CD4-positive, alpha-beta T cell treated with Interleukin-4 for 1 hour (primary cell): ENCODE measurements at places on chromosomes 5 and 9.

DNA sequence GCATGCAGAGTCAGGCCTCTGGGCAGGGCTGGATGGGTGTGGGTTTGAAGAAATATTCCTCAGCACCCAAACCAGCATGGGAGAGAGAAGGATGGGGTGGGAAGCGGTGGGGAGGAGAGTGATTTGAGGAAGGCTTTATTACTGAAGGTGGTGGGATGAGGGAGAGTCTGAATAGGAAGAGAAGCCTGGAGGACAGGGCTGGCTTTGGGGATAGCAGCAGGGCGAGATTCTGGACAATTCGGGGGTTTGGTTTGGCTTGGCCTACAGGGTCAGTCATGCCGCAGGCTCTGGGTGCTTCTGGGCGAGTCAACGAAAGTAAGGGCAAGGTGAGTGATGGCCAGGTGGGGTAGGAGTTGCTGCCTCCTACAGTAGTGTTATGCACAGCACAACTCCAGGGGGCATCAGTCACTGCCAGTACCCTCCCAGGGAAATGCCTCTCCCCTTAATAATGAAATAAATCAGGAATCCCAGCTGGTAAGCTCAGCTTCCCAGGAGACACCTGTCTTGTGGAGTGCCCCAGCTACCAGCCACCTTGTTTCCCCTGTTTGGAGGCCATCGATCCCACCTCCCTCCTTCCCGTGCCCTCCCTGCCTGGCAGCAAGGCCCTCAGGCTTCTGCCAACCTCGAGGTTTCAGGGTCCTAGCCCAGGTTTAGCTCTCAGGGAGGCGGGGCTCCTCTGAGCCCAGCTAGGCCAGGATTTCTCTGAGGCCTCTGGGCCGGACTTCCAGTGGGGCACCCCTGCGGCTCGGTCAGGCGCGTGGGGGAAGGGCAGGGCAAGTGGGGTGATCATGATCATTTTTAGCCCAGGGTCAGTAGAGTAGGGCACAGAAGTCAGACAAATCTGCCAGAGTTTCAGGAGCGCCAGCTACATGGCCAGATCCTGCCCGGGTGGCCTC, 741 bp upstream of the NKX2-5 start:
- DNase-seq: no peak

DNA sequence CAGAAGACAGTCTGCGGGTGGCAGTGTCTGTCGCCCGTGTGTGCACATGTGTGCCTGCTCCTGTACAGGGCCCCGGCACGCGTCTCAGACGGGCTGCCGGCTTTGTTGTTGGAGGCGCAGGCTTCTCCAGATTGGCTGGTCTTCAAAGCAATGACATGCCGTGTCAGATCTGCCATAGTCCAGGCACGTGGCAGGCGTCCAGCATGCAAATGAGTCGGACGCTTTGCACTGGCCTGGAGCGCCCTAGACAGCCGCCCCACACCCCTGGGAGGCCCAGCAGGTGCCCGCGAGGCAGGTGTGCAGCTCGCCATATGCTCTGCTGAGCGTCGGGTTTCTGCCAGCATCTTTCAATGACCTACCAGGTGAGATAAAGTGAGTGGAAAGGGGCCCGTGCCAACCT, 71.5 kb downstream of the GADD45G start:
- no peak for DNase-seq

DNA sequence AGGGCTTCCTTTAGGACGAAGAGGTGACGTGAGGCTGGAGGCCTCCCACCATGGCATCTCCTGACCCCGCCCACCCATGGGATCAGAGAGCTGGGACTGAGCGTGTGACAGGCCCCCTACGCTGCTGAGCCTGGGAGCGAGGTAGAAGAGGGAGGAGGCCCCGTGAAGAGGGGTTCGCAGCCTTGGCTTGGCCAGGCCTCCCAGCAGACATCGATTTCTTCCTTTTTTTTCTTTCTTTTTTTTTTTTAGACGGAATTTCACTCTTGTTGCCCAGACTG, 39.5 kb downstream of the PTGES start:
- DNase-seq: no peak

- DNase-seq: peak; percentile 93
Measured at GRCh38 chr5:177455661-177456590, 9.3 kb downstream of the PRR7 start.

- no peak for DNase-seq
Measured at GRCh38 chr9:8486095-8486494, 686.5 kb upstream of the DMAC1 start.

DNA sequence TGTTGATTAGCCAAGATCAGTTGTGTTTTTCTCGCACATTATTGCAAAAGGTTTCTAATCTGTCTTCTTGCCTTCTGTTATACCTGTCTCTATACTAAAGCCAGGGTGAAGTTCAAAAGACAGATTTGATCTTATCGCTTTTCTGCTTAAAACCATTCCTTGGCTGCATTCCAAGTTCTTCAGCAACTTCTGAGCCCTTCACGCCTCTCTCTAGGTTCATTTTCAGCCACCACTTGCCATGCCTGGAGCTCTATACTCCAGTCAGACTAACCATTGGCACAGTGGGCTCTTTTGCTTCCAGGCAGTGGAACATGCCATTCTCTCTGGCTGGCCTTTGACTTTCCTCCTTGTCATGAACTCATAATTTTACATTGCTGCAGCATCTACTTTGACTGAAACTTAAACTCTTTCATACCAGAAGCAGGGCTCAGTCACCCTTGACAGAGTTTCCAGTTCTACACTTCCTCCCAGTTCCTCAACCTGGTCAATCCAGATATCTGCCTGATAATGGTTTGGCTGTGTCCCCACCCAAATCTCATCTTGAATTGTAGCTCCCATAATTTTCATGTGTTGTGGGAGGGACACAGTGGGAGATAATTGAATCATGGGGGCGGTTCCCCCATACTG, 114.4 kb downstream of the SLC12A2 start:
- DNase-seq: peak; percentile 63

GRCh38 chr5:59722874-59723273, 170.7 kb downstream of the PDE4D start:
- DNase-seq: no peak

GRCh38 chr5:53164478-53165165, 55.1 kb upstream of the MOCS2 start:
- DNase-seq: no peak

DNA sequence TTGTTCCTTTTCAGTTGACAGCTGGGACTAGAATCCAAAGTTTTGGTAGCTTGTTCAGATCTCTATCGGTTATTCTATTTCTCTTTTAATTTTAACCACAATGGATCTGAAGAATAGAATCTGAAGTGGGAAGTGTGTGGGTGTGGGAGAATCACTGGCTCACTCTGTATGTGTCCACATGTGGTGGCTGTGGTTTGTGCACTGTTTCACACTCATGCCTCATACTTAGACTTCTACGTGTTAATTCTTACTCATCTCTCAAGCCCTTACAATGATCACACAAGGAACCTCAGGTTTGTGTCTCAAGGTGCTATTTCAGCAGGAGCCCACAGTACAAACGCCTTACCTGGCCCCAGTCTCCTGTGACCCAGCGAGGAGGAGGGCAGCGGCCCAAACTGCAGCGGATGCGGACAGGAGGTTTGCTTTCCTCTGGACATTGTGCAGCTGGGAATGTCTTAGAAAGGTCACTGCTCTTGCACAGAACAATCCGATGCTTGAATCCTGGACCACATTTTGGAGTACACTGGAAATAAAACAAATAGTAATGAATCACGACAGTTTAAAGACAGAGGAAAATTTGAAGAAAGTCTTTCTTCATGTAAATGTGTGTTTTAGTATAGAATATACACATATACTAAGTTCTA, 309.1 kb downstream of the ADAMTS6 start:
- no peak for DNase-seq

- peak; percentile 29 for DNase-seq
Measured at GRCh38 chr5:145984072-145984471, 47.7 kb downstream of the SH3RF2 start.

GRCh38 chr9:120183615-120184014, 396.4 kb downstream of the CDK5RAP2 start:
- no peak for DNase-seq

DNA sequence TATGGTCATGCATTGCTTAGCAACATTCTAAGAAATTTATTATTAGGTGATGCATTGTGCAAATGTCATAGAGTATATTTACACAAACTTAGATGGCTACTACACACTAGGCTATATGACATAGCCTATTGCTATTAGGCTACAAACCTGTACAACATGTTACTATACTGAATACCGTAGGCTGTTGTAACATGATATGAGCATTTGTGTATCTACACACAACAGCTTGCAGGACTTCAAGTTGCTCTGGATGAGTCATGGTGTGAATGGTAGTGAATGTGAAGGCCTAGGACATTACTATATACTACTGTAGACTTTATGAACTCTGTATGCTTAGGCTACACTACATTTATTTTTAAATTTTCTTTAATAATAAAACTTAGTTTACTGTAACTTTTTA, 107.2 kb upstream of the MAMDC2 start:
- DNase-seq: no peak

- no peak for DNase-seq
Measured at GRCh38 chr5:59342181-59342580, 551.3 kb downstream of the PDE4D start.

- no peak for DNase-seq
Measured at GRCh38 chr9:25994605-25995004, 316.4 kb upstream of the TUSC1 start.

DNA sequence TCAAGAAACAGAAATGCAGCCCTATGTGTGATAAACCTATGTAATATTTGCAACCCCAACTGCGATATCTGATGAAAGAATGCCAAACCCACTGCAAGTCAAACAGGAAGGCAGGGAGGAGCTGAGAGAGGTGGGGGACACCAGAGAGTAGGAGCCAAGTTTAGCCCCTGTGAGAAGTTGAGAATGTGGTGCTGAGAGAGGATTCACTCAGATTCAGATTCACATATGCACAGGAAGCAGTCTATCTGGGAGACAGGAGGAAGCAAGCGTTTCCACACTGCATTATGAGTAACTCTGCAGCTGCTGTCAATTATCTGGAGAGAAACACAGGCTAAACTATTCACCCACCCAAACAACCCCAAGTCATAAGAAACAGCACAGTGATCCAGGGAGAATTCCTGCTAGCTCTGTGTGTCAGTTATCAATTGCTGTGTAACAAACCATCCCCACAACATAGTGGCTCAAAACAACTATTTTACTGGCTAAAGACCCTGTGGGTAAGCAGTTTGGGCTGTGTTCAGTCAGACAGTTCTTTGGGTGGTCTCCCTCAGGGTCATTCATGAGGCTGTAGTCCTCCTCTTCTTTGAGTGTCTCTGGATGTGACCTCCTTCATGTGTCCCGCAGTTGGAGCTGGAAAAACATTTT, 161.9 kb upstream of the RAI14 start:
- DNase-seq: no peak

DNA sequence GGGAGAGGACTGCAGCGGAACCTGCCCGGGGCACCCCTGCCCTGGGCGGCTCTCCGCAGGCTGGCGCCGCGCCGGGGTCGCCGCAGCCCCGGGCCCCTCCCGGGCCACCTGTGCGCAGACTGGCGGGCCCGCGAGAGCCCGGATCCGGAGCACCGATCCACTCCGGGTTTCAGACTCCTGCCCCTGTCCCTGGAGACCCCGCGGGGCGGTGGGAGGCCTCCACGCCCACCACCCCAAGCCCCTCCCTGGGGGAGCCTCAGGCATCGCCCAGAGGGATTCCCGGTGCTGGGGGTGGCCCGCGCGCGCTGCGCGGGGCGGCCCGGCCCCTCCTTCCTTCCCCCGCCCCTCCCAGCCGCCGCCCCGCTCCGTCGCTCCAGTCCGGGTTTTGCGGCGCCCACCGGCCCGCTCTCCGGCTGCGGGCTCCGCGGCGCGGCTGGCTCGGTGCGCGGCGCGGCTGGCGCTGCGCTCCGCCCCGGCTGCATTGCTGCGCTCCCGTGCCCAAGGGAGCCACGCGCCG, at the start of gene UNC5A:
Gene UNC5A (plus strand): TSS at position 479 of the 517 bp plus-strand sequence. CDS start 192 bp downstream, outside the sequence.
- DNase-seq: peak; percentile 55

DNA sequence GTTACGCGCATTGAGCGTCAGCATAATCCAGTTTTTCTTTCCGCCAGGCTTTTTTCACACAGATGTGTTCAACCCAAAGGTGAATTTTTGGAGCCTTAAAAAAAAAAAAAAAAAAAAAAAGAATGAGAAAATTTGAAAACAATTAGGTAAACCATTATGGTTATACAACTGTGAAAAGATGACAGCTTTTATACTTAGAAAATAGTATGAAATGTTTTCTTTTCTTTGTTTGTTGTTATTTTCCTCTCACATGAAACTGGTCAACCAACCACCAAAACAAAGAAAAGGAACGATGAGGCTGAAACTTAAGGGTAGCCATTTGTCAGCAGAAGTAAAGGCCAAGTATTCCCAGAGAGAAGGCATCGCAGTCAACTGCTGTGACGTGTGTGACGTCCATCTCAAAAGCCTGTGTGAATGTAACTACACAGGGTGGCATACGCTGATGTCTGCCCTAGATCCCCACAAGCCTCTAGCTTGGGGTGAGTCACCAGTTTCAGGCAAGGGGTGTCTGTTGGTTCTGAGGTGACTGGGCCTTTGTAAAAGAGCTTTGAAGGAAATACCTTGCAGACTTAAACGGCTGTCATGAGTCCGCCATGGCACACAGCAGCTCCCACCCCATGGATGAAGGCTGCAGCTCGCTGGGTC, 182.9 kb downstream of the AOPEP start:
- no peak for DNase-seq

- DNase-seq: no peak
Measured at GRCh38 chr5:100595152-100595811, 60.1 kb downstream of the FAM174A start.
